ENCODE measurements at places on chromosomes 16 and 17.

DNA sequence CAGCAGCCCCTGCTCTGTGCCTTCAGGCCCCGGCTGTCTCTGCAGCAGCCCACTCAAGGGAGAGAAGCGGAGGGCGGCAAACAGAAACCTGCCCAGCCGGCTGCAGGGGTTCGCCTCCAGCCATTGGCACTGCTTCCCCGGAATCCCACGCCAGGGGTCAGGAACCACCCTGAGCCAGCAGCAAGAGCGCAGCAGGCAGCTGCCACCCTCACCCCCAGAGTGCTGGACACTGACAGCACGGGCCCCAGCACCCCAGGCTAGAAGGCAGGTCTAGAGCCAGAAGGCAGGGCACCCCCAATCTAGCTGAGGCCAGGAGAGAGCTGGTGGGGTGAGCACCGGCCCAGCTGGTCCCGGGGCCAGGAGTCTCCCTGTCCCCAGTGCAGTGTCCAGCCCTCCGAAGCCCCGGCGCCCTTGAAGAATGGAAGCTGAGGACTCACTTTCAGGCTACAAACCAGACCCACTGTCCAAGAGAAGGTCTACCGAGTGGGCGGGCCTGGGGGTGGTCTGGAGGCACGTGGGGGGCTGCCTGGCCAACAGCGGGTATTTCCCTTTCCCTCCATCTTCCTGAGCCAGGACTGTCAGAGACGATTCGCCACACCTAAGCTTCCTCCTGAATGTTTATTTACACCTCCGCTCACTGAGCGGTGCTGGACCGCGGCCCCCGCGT, 8.4 kb downstream of the UBALD2 start:
- peak; percentile 73 for DNase-seq

DNA sequence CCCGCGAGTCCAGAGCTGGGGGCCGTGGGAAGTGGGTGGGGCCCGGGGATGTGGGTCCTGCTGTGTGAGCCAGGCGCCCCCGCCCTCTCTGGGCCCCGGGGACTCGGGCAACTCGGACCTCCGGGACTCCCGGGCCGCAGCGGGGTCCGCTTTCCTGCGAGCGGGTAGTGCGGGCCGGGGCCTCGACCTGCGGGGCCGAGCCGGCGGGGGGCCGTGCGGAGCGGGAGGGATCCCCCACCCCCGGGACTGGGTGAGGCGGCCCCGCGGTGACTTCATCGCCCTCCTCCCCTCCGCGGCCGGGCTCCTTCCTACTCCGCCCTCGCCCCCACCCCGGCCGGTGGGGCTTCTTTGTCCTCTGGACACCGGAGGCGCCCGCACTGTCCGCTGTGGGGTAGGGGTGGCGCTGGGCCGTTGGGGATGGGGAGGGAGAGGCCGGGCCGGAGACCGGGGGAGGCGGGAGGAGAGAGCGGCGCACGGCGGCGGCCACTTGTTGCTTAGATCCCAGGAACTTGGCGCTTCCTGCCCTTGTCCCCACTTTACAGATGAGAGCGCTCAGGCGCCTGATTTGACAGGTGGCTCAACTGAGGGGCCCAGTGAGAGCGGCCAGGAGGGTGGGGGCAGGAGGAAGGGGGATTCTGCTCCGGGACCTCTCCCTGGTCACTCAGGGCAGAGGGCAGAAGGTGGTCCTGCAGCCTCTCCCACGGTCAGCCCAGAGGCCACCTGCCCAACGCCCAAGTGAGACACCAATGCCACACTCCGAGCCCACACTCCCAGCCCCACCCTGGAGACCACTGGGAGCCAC, 874 bp downstream of the CMTM3 start:
- DNase-seq, result peak; percentile 87

DNA sequence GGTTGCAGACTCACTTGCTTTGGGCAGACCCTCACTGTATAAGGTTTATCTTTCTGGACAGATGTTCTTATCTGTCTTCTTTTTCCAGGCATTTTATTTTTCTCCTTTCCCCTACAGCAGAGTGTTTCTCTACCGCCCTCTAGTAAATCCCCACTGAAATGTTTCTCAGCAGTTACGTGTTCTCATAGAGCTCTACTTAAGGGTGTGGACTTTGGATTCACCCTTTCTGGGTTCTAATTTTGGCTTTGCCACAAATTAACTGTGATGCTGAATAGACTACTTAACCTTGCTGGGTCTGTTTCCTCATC, 2.0 kb downstream of the ADAT1 start:
- no peak for DNase-seq

DNA sequence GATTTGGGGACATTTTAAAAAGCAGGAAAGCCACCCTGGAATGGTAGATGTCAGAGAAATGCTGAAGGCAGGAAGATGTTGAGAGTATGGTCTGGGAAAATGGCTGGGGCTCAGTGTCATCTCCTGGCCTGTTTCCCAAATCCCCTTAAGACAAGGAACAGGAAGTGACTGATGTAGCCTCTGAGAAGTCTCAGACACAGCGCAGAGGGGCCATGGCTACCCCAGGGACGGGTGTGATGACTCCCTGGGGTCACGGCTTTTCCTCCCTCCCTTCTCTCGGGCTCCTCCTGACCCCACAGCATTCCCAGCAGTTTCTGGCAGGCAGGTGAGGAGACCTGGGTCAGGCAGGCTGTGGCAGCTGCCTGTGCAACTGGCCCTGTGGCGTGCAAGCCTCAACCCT, 45.4 kb downstream of the RAP1GAP2 start:
- no peak for DNase-seq

DNA sequence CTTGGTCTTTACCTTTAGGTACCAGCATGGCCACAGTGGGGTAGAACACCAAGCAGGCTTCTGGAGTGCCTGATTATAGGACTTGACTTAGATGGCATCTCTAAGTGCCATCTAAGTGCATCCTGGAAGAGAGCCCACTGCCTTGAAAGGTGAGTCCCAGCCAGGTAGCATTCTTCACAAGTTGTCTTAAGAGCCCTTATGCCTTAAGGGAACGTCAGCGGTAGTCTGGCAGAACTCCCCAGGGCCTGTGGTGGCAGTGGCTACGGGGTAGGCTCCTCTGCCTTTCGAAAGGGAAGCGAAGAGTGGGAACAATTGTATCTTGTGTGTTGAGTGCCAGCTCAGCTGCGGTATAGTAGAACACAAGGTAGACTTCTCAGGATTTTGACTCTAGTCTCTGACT, 549.0 kb downstream of the HS3ST4 start:
- DNase-seq, result no peak

DNA sequence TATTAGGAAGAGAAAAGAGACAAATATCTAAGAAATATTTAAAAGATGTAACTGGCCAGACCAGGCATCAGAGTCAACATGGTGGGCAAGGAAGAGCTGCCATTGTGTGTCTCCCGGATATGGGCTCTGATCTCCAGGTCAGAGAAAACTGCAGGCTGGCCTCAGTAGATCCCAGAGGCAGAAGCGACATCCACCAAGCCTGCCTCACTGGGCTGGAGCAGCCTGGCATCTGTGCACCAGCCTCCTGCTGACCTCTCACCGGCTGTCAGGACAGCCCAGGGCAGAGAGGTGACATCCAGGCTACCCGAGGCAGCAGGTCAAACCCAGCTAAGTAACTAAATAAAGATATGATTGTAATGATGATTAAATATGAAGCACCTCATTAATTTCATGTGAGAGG, 162.8 kb upstream of the TNRC6C start:
- no peak for DNase-seq

GRCh38 chr16:82192665-82193064, 22.6 kb upstream of the MPHOSPH6 start:
- no peak for DNase-seq

GRCh38 chr17:9308069-9308468, 267.6 kb downstream of the STX8 start:
- no peak for DNase-seq

DNA sequence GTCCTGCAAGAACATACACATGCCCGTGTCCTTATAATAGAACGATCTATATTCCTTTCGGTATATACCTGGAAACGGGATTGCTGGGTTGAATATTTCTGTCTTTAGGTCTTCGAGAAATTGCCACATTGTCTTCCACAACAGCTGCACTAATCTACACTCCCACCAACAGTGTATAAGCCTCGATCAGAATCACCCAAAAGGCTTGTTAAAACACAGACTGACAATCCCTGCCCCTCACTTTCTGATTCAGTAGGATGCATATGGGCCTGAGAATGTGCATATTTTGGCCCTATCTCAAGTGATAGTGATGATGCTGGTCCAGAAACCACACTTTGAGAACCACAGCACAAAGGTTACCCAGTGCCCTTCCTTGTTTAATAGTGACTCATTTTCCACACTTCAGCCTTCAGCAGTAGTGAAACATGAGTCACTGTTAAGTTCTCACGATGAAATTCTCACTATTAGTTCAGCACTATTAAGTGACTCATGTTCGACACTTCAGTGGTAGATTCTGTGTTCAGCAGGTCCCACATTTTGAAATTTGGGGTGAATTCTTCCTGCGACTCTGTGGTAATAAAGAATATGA, 215.6 kb downstream of the GRIN2A start:
- no peak for DNase-seq

GRCh38 chr17:82435103-82435502, 15.4 kb downstream of the CYBC1 start:
- DNase-seq, result peak; percentile 60

DNA sequence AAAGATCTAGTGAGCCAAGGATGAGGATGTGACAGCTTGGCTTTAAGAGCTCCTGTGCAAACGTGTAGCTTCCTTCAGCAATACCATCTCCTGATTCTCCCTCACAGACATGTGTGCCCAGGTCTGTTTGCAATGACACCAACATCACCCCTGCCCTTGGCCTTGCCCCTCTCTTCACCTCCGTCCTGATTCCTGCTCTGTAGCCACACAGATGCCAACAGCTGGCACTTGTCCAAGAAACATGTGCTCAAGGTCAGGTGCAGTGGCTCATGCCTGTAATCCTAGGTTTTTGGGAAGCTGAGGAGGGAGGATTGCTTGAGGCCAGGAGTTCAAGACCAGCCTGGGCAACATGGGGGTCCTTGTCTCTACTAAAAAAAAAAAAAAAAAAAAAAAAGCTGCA, 103.8 kb upstream of the CRHR1 start:
- DNase-seq, result no peak

- DNase-seq, result no peak
These were observed 60.9 kb upstream of the WSB1 start for GRCh38 chr17:27233059-27233458.

- DNase-seq, result no peak
These were observed 2.2 kb downstream of the GRB7 start for GRCh38 chr17:39739885-39740356.

GRCh38 chr17:7355053-7355452, at the start of gene TMEM95:
Gene TMEM95, plus strand, starts transcription at chr17:7355156. Its CDS starts 49 bp downstream, at chr17:7355205.
- no peak for DNase-seq

DNA sequence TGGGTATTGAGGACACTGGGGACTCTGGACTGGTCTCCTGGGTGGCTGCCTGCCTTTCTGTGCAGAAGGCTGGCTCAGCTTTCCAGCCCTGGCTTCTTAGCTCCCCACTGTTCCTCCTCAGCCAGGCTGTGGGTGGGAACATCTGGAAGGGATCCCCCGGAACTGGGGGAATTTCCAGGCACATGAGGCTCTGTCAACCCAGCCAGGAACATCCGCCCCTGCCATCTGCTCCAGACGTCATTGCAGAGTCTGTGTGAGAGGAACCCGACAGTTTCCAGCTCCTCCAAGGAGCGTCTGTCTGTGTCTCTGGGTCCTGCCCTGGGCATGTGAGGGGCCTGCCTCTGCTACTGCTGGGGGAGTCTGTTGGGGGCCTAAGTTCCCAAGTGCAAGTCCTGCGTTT, 36.2 kb upstream of the CRHR1 start:
- DNase-seq, result no peak

- DNase-seq, result no peak
These were observed 26.4 kb downstream of the ARHGAP17 start for GRCh38 chr16:24988593-24989338.

- DNase-seq, result no peak
These were observed 54.9 kb downstream of the SIAH1 start for GRCh38 chr16:48330189-48330840.

GRCh38 chr16:78176435-78176834, 77.0 kb downstream of the WWOX start:
- DNase-seq, result no peak

- no peak for DNase-seq
These were observed 29.7 kb downstream of the MGRN1 start for GRCh38 chr16:4654011-4654963.

GRCh38 chr16:80862160-80862705, 57.8 kb upstream of the CDYL2 start:
- no peak for DNase-seq

DNA sequence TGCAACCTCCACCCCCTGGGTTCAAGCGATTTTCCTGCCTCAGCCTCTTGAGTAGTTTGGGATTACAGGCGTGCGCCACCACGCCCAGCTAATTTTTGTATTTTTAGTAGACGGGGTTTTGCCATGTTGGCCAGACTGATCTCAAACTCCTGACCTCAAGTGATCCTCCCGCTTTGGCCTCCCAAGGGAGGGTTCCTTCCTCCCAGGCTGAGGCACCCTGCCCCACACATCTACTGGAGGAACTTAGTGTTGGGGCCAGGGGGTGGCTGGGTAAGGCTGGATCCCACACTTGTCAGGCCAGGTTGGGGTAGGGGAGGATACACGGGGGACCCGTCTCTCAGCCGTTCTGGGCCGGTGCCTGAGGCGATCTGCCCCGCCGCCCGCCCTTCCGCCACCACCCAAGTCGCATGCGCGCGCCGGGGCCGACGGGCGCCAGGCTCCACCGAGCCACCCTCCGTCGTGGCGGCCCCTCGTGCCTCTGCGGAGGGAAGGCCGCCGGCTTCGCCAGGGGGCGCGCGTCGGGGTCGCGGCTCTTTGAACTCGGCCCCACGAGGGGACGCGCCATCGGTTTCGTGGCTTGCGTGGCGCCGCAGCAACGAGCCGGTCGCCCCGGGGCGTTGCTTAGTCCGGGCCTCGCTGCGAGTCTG, 15.9 kb downstream of the GRB7 start:
- no peak for DNase-seq

- peak; percentile 93 for DNase-seq
These were observed 1.5 kb upstream of the FBXL19 start for GRCh38 chr16:30921748-30922419.

DNA sequence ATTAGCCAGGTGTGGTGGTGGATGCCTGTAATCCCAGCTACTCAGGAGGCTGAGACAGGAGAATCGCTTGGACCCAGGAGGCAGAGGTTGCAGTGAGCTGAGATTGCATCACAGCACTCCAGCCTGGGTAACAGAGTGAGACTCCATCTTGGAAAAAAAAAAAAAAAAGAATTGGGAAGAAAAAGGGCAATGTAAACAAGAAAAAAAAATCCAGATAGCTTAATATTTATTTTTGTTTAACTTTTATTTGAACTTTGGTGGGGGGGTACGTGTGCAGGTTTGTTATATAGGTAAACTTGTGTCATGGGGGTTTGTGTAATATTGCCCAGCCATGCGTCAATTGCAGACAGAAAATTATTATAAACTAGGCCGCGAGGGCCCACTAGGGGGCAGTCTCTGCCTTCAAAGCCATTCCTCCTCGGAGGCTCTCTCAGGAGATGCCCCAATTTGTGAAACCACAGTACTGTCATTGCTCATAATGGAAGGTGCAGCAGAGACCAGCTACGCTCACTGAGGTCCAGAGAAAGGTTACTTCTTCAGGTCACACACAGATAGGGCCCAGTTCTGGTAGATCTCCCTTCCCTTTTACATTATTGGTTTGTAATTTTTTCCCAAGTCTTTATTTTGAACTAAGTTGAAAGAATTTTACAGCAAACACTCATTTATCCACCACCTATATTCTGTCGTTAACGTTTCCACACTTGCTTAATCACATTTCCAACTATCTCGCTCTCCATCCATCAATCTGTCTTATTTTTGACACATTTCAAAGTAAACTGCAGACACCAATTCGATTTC, 206.2 kb downstream of the PRKCB start:
- DNase-seq, result no peak

Data from suprapubic skin (tissue), 4 donors.